NCI-H1417 treated with DMSO at 0.1 percent for 48 hours (cell line): ENCODE measurements at places on chromosomes 1 and 21.

DNA sequence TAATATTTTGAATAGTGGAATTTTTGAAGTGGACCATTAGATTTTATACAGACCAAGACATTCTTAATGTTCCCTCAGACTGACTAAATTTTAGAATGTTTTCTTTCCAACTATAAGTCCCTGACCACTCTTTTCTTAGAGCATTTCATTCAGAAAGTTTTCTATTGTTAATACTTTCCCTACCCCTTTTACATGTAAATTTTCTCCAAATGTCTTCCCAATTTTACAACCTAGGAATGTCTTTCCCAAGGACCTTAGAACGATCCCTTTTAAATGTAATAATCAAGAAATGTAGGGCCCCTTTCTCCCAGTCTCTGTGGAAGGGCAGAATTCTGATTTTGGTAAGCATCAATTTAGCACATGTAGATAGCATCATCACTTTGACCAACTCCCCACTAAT is 730.0 kb upstream of the B3GALT2 start:
- DNase-seq: no peak

DNA sequence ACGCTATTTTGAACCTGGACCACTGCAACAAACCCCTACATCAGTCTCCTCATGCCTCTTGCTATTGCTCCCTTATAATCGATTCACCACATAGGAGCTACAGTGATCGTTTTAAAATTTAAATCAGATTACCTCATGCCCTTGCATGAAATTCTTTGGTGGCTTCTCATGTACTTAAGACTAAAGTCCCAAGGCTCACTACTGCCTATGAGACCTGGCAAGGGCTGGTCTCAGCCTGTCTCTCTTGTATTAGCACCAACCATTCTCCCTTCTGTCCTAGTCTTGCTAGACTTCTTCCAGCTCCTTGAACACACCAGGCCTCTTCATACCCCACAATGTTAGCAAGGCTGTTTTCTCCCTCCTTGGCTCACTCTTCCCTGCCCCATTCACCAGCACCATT is 6.5 kb upstream of the GNPAT start:
- DNase-seq: no peak

GRCh38 chr21:27068811-27069210 is 101.9 kb upstream of the ADAMTS5 start:
- no peak for DNase-seq

- no peak for DNase-seq
Observed at GRCh38 chr1:23964235-23964668, 4.6 kb downstream of the PNRC2 start.

- DNase-seq: no peak
Observed at GRCh38 chr1:2342384-2343022, 48.9 kb downstream of the MORN1 start.

GRCh38 chr21:35170244-35170643 is 121.1 kb upstream of the RUNX1 start:
- no peak for DNase-seq

DNA sequence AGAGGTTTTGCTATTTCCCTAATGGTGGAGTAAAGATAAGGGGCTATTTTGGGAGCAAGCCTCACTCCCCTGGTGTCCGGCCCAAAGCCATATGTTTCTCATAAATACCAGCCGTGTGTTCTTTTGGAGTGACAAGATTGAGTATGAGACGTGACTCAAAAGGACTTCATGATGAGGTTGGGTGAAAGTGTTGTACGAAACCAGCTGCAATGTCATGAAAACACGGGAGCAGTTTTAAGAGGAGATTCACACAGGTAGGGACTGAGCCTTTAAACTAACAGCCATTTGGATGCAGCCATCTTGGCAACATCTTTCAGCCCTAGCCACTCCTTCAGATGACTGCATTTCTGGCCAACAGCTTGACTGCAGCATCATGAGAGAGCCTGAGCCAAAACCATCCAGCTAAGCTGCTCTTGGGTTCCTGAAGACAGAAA is 532.3 kb upstream of the USP24 start:
- no peak for DNase-seq

DNA sequence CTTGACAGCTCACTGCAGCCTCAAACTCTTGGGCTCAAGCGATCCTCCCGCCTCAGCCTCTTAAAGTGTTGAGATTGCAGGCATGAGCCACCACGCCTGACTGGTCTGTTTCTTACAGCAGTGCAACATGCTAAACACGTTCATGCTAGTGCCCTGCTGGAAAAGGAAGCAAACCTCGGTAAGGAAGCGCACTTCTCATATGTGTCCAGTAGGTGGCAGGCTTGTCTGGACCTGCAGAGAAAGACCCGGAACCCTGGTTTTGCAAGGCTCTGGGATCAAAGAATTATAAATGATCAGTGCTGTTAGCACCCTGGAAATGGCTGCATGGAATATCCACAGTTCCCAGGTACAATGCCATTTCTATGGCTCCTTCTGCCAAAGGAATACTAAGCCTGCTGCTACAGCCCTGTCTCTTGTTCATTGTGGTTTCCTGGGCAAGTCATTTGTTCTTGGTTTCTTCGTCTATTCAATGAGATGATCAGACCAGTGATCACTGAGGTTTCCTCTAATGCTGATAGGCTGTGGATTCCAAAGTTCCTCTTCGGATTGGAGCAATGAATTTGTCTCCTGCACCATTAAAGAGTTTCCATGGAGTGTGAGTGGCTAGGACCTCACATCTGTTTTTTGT is 15.9 kb downstream of the RNU5D-1 start:
- DNase-seq: no peak

- no peak for DNase-seq
Observed at GRCh38 chr1:54577612-54578011, 29.6 kb downstream of the ACOT11 start.

- DNase-seq: no peak
Observed at GRCh38 chr1:230976825-230977747, 1.6 kb downstream of the TTC13 start.

- no peak for DNase-seq
Observed at GRCh38 chr1:87428367-87428766, 99.7 kb downstream of the LMO4 start.

- DNase-seq: no peak
Observed at GRCh38 chr1:107739201-107739600, 225.8 kb downstream of the VAV3 start.

GRCh38 chr1:160454371-160455152 is 54.2 kb downstream of the VANGL2 start:
- DNase-seq: no peak

DNA sequence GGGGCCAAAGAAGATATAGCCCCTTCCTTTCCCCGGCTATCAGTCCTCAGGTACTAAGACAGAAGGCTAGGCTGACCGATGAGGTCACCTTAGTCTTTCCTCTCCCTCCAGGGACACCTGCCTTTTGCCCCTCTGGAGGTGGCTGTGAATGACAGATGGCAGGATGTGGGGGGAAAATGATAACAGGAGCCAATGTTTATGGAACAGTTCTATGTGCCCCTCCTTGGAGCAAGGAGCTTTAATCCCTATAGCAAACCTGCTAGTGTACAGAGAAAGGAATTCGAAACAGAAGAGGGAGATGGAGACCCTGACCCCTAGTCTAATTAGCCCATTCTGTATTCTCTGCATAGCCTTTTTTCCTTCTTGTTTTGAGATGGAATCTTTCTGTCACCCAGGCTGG is 28.1 kb downstream of the SERINC2 start:
- no peak for DNase-seq

- no peak for DNase-seq
Observed at GRCh38 chr1:170985406-170985805, 50.1 kb downstream of the MROH9 start.

GRCh38 chr1:196659471-196659870 is 7.6 kb downstream of the CFH start:
- DNase-seq: no peak

- DNase-seq: no peak
Observed at GRCh38 chr1:167158111-167158812, 62.4 kb upstream of the POU2F1 start.

DNA sequence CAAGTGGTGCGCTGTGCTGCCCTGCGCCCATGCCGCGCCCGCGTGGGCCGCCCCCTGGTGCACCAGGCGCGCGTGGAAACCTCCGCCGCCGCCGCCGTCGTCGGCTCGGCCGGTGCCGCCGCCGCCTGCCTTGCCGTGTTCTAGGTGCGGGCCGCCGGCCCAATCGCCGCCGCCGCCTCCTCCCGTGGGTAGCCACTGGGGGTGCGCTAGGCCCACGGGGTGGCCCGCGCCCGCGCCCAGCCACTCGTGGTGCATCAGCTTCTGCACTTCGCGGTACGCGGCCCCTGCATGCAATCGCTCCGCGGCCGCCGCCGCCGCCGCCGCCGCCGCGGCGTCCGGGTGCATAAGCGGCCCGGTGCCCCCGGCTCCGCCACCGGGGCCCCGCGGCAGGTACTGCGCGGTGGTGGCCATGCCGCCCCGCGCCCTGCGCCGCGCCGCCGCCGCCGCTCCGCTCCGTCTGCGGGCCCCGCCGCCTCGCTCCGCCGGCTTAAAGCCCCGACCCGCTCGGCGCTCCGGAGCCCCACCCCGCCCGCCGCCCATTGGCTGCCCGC is at the start of gene POU3F1:
Gene POU3F1, minus strand, starts transcription at position 461 of the 551 bp plus-strand sequence. Its CDS starts 50 bp downstream, at position 411.
- DNase-seq: no peak

GRCh38 chr1:212119863-212120262 is 84.3 kb downstream of the DTL start:
- no peak for DNase-seq

DNA sequence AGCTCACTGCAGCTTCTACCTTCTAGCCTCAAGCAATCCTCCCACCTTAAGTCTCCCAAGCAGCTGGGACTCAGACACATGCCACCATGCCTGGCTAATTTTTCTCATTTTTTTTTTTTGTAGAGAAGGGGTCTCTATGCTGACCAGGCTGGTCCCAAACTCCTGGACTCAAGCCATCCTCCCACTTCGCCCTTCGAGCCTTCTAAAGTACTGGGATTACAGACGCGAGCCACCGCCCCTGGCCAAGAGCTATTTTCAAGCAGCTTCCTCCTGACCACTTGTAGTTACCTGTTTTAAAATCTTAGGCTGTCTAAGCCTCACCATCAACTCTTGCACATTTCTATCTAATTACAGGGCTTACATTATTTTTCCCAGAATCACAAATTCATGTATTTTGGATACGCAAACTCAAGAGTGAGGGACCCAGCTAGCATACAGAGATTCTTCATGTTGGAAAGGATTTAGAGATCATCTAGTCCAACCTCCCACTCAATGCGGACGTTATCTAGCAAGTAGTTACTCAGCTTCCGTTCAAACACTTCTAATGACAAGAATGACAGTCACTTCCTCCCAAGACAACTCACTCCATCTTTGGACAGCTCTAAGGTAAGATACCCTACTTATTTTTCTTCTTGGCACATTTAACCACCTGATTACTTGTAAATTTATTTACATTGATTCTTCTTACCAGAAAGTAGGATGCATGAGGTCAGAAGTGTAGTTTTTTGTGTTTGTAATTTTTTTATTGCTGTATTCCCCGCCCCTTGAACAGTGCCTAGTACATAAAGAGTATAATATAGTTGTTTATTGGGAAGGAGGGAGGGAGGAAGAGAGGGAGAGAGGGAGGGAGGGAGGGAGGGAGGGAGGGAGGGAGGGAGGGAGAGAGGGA is 65.4 kb downstream of the LUZP1 start:
- no peak for DNase-seq

DNA sequence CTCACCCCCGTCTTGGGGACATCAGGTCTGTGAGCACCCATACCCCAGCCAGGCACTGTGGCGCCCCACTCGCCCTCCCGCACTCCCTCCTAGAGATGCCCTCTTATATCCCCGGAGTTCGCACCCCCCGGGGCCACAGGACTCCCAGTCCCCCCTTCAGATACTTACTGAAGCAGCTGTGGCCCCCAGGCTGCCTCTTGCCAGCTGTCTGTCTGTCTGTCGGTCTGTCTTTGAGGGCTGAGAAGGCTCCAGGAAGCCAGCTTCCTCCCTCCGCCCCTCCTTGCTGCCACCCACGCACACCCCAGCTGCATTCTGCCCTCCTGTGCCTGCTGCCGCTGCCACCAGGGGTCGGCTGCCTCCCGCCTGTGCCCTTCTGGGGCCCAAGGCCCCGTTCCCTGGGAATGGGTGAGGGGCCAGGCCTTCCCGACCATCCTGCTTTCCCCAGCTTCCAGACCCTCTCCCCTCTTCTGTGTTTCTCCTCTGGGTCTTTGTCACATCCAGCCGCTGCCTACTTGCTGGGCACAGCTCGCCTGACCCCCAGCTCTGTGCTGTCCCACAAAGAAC is at the start of gene PTPN7:
Gene PTPN7, minus strand, starts transcription at position 226 of the 564 bp plus-strand sequence. CDS start 1,200 bp downstream, outside the sequence.
- DNase-seq: no peak

DNA sequence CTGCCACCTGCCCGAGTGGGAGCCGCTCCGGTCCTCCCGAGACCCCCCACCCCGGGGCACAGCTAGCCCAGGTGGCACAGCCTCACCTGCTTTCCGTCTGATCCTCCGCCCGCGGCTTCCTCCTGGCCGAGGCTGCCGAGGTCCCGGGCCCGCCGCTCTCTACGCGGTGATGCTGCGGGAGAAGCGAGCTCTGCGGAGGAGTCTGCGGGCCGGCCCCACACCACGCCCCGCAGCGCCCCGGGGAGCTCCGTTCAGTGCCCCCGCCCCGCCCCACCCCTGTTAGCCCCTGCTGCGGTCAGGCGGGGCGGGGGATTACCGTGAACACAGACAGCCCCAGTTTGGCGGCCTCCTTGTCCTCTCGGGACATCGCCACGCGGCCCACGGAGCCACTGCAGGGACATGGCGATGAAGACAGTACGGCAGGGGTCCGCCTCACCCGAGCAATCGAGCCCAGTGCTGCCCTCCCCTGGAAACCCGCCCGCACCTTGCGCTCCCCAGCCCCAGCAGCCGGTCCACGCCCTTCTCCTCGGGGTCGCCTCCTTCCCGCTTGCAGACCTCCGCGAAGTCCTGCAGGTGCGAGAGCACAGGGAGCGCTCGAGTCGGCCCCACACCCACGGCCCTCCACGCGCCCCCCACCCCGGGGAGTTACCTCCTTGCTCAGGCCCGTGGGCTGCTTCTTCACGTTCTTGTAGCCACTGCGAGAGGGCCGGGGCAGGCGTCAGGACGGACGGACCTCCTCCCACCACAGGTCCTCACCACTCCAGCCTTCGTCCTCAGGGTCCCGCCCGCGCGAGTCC is 933 bp downstream of the C1orf35 start:
- no peak for DNase-seq

DNA sequence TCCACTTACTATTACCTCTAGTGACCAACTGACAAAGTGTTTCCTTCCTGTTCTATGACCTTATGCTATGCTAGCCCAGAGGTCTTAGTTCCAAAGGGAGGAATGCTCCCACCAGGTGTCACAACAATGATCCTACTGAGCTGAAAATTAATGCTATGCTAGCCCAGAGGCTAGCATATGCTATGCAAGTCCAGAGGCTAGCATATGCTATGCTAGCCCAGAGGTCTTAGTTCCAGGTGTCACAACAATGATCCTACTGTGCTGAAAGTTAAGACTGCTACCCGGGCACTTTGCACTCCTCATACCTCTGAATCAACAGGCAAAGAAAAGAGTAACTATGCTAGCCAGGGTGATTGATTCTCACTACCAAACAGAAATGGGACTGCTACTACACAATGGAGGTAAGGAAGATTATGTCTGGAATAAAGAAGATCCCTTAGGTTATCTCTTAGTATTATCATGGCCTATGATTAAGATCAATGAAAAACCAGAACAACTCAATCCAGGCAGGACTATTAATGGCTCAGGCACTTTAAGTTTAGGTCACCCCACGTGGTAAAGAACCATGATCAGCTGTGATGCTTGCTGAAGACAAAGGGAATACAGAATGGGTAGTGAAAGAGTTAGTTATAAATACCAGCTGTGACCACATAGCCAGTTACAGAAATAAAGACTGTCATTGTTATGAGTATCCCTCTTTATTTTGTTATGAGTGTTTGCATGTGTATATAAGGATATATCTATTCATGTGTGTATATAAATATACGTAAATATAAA is 114.1 kb downstream of the CSMD2 start:
- no peak for DNase-seq

GRCh38 chr1:51344602-51345299 is 14.4 kb upstream of the TTC39A start:
- DNase-seq: no peak

GRCh38 chr1:53328009-53328461 is at the start of gene LRP8:
Gene LRP8 (minus strand): TSS chr1:53328070. CDS start chr1:53327912, 158 bp downstream.
- DNase-seq: peak; percentile 12
